ENCODE measurements at places on chromosomes 7 and 10. TPM values are rescaled to one million over a fixed set of nuclear protein-coding genes. Genes with fewer than 3 reads are reported as not detected.

The LRRC4 gene
- not detected for total RNA-seq

DNA sequence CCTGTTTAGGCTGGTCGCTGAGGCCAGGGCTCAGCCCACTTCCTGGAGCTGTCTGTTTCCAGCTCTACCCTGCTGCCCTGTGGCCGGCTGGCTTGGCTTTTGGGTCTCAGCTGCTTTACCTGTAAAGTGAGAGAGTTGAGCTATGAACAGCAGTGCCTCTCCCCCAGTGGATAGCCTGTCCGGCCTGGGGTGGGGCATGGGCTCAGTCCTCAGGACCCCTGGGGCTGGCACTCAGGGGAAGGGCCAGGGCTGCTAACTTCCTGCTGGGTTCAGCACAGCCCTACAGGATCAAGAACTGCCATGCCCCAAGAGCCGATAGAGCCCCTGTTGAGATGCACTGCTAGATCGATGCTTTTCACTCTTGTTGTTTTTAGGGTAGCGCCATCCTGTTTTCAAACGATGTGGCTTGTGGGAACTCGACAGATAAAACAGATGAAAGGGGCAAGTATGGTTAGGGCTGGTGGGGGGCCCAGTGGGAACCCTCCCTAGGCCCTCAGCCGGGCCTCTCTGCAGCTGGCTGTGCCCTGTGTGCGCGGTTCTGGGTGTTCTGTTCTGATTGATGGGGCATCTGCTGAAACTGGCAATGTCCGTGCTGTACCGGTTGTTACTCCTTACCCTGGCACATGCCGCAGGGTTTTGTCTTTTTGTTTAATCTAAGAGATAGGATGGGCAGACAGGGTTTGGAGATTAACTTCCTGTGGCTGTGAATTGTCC lies 10.0 kb upstream of the SFRP5 start:
- no peak for DNase-seq

DNA sequence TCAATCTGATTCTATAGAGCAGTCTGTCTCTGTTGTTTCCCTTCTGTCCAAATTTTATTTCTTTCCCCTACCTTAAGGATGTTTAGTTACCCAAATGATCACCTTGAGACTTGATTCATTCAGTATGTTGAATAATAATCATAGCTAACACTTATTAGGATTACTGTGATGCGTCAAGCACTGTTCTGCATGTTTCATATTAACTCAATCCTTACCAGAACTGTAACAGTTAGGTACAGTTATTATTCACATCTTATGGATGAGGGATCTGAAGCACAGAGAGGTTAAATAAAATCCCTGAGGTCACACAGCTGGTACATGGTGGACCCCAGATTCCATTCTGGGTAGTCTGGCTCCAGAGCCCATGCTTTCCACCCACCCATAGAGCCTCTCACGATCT lies 97.9 kb upstream of the SAMD8 start:
- DNase-seq, result no peak

GRCh38 chr10:78931321-78932053 lies 137.3 kb upstream of the ZMIZ1 start:
- no peak for DNase-seq
